ENCODE measurements at places on chromosomes 6 and 20.

DNA sequence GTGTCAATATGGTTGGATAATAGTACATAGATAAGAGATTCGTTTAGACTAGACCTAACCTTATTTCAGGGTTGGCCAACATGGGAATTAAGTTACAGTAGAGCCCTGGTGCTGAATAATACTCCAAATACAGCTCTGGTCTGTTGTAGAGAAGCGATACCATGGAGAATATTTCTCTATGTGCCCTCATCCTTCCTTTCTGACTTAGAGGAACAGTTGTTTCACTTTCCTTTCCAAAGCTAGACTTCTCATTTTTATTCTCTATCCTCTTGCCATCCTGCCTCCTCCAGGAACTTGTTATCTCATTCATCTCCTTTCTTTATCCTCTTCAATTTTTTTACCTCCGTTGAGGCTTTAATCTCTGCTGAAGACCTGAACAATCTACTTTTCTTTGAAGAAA is 68.9 kb downstream of the EDN1 start:
- no peak for DNase-seq

DNA sequence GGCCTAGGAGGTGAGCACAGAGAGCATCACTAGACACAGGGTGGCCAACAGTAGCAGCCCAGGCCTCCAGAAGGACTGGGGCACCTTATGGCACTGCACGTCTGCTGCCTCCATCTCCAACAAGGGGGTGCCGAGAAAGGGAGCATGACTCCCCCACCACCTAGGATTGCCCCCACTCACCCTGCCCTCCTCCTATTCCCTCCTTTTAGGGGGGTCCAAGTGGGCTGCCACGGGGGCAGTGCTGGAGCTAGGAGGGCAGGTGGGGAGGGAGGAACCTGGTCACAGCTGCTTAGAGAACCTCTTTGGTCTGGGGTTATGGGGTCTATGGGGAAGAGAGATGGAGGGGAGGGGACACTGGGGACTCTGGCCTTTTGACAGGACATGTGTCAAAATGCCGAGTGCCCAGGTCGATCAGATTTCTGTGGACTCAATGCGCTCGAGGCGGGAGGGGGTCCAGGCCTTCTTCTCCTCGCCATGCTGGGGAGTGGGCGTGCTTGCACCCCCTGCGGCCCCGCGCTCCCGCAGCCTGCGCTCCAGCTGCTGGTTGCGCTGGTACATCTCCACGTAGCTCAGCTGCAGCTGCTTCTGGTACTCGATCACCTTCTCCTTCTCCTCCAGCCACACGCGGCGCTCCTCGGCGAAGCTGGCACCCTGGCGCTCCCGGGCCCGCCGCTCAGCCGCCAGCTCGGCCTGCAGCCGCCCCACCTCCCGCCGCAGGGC is 4.5 kb upstream of the FASTKD5 start:
- no peak for DNase-seq

GRCh38 chr6:100876251-100876650 is 4.9 kb downstream of the ASCC3 start:
- no peak for DNase-seq

DNA sequence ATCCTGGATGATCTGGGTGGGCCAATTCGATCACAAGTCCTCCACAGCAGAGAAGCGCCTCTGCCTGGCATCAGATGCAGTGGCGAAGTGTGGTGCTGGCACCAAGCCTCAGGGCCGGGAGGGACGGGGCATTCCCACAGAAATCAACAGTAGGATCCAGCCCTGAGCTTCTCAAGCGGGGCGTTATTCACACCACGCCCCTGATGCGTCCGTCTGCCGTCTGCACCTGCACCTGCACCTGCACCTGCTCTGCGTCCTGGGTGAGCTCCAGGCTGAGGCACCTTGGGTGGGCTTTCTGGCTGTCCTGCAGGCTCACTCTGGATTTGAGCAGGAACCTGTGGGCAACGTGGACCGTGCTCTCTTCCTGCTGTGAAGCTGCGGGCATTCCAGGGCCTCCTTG is 13.8 kb upstream of the NTSR1 start:
- DNase-seq = no peak

GRCh38 chr6:56026455-56027180 is 151.2 kb upstream of the BMP5 start:
- peak; percentile 3 for DNase-seq

DNA sequence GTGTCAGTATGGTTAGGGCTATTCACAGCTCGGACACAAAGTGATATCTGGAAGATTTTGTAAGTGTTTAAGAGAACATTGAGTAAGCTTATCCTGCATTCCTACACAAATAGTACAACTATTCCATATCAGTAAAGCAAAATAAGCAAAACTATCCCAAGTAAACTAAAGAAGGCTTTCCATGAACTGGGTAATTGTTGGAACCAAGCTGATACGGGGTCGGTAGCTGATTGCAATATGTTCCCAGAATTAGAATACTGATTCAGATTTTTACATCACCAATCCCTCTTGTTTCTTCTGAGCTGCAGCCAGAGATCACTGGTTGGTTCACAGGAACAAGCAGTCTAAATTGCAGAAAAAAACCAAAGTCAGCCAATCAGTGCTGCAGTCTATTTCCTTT is 54.1 kb downstream of the CDS2 start:
- DNase-seq = no peak

DNA sequence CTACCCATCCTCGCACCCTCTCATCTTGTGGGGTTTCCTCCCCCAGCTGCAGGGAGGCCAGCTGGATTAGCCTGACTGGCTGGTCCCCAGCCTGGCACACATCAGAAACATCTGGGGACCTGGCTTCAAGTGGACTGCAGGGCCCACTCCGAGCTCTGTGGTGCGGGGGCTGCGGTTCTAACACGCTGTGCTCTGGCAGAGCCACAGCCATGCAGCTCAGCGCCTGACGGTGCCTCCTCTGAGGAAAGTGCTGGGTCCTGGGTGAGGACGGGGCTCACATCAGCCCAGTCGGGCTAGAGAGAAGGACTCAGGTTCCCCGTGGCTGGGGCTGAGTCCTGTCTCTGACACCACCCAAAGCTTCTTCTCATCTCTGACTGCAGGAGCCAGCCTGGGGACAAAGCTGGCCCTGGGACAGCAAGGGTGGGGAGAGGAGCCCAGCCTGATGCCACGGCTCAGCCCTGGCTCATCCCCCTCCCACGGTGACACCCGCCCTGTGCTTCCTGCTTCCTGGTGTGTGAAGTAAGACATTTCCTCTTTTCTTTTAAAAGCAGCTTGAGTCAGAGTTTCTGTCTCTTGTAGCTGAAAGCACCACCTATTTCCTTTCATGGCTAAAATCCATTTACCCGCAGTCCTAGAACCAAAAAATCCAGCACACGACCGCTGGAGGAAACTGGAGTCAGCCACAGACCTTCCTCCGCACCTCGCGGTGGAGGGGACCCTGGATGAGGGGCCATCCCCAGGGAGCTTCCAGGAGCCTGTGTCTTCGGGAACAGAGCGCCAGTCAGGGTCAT is 127.4 kb upstream of the AFDN start:
- no peak for DNase-seq

GRCh38 chr6:37381579-37381978 is 27.8 kb downstream of the RNF8 start:
- DNase-seq = peak; percentile 50

DNA sequence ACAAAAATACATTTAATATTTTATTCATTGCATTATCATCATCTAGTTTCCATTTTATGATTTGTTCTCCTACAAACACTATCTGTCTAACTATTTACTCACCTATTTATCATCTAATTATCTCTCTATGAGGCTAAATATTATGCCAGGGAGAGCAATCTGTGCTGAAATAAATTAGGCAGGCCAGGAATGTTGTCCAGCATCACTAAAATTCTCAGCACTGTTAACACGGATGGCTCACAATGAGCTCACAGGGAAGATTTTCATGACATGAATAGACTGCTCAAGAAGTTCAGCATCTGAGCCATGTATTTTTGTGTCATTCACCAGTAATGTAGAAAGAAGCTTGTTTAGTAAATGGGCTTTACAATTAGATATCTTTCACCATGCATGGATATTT is 1277.2 kb downstream of the GRIK2 start:
- DNase-seq = no peak

- no peak for DNase-seq
Observed at GRCh38 chr20:25344634-25345033, 46.0 kb downstream of the ABHD12 start.

DNA sequence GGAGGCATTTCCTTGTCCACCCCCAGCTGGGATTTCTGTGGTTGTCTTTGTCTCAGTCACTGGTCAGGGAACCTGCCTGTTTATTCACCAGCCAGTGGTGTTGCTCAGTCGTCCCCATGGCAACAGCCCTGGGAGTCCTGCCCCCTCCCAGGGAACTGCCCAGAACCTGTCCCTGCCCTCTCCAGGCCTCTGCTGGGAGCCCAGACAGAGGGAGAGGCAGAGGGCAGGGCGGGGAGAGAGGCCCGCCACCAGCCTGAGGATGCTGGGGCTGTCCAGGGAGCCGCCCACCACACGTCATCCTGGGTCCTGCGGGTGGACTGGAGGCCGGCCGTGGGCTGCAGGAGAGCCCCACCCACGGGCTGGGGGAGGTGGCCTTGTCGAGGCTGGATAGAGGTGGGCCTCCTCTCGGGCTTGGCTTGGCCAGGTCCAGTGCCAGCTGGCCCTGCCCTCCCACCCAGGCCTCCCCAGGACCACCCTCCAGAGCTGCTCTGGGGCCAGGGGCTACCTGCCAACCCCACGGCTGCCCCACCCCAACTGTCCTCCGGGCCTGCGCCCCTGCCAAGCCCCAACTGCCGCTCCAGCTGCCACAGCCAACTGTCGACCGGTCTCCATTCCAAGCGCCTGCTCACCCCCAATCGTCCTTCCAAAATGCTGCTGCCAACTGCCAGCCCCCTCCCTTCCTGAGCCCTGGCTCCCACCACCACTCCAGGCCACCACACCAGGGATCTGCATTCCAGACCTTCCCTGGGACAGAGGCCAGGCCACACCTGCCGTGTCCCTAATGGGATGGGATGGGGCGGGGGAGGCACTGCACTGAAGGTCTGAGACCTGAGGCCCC is 4.2 kb upstream of the ZBTB46 start:
- peak; percentile 99 for DNase-seq

- no peak for DNase-seq
Observed at GRCh38 chr20:14701326-14701725, 363.9 kb upstream of the FLRT3 start.

- peak; percentile 58 for DNase-seq
Observed at GRCh38 chr20:1803061-1803931, 91.9 kb upstream of the SIRPA start.

- DNase-seq = peak; percentile 70
Observed at GRCh38 chr6:14822679-14823078, 423.2 kb upstream of the JARID2 start.

- DNase-seq = no peak
Observed at GRCh38 chr20:4844751-4845465, 123.2 kb downstream of the PRND start.

- DNase-seq = peak; percentile 52
Observed at GRCh38 chr6:13404228-13404891, 76.0 kb upstream of the TBC1D7 start.

- no peak for DNase-seq
Observed at GRCh38 chr6:36980876-36981619, 4.9 kb downstream of the MTCH1 start.

DNA sequence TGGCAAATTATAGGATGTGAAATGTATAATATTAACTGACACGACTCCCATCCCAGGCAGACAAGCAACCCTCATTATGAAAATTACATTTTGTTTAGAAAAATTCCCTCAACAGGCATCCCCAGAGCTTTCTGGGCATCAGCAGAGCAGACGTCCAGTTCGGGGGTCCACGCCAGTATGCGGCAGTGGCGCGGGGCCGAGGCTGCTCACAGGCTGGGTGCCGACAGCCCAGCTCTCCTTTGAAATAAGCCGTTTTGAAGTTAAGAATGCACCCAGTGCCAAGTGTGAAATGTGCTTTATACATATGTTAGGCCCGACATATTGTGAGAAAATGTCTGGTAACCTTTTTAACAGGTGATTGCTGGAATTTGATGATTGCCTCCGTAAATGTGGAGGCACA is 50.4 kb downstream of the RPP40 start:
- DNase-seq = no peak

- no peak for DNase-seq
Observed at GRCh38 chr6:103874575-103874974, 985.1 kb downstream of the HACE1 start.

- DNase-seq = no peak
Observed at GRCh38 chr6:158567871-158568401, 8.0 kb downstream of the TMEM181 start.

DNA sequence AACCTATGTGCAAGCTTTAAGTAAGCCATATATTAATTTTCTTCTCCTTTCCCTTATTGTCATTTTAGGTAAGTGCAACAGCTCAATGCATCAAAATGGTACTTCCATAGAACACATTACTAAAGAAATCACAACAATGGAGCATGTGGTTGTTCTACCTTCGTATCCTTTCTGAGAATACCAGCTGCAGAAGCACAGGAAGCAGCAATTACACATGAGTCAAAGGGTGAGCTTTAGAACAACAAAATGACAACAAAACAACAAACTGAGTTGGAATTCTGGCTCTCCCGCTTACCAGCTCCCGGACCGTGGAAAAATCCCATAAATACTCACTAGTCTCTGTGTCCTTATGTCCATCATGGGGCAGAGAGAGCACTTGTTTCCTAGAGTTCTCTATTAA is 108.9 kb downstream of the BCAS1 start:
- DNase-seq = no peak

- no peak for DNase-seq
Observed at GRCh38 chr6:110114004-110114403, 65.5 kb downstream of the WASF1 start.

DNA sequence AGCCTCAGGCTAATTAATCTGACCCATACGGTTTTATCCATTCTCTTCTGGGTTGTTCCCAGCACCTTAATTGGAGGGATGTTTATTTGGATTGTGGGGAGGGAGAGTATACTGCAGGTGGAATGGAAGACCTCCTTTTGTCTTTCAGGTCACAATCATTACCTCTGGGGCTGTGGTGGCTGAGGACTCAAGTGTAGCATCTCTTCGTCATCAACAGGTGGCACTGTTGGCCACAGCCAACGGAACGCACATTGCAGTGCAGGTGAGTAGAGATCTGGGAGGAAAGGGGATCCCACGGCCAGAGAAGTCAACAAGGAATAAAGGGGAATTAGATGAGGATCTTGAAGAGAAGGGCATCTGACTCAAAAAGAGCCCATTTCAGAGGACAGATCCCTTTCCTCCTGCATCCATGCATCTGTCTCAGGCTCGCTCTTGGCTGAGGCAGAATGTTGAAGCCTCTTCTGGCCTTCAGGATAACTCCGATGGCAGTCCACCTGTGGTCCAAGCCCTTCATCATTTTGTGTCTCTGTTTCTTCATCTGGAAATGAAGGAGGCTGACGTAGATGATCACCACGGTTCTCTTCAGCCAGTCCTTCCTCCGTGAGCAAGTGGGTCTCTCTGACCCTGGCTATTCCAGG is 3.2 kb upstream of the DEF6 start:
- peak; percentile 36 for DNase-seq

GRCh38 chr20:59144831-59145196 is 18.8 kb upstream of the ZNF831 start:
- no peak for DNase-seq

- no peak for DNase-seq
Observed at GRCh38 chr6:28135393-28135792, 6.3 kb upstream of the ZKSCAN8 start.

All from EL (cell line).